ENCODE measurements at places on chromosomes 12 and 14.

- peak; percentile 44 for DNase-seq
Measured at GRCh38 chr14:76876076-76876475, 49.9 kb downstream of the LRRC74A start.

DNA sequence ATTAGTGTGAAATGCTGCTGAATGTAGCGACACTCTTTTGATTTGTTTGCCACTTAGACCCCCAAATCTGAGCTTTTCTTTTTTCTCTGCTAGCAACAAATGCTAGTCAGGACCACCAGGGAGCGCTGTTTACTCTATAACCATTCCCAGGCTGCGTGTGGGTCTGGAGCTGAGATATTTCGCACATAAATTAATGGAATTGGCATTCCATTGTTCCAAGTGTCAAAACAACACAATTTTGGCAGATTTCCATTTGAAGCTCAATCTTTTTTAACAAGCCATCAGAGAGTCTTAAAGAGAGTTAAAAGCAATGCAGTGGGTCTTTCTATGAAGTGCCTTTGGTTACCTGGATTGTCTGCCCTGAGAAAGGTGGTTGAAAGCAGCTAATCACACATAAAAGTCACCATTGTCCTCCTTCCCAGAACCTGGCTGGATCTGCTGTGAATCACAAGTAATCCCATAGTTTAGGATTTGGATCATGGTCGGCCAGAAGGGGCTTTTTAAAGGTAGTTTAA, 7.4 kb upstream of the TMEM132C start:
- no peak for DNase-seq

GRCh38 chr14:38389681-38390080, 133.8 kb upstream of the CLEC14A start:
- no peak for DNase-seq

- DNase-seq: no peak
Measured at GRCh38 chr12:20557096-20557495, 138.0 kb upstream of the SLCO1C1 start.

- no peak for DNase-seq
Measured at GRCh38 chr12:115341442-115341841, 657.5 kb upstream of the TBX3 start.

DNA sequence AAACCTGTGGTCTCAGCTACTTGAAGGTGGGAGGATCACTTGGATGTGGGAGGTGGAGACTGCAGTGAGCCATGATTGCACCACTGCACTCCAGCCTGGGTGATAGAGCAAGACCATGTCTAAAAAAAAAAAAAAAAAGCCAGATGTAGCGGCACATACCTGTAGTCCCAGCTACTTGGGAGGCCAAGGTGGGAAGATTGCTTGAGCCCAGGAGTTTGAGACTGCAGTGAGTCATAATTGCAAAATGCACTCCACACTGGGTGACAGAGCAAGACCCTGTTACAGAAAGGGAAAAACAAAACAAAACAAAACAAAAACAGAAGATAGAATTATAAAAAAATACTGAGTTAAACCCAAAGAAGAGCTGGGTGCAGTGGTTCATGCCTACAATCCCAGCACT, 29.1 kb upstream of the APOF start:
- no peak for DNase-seq

DNA sequence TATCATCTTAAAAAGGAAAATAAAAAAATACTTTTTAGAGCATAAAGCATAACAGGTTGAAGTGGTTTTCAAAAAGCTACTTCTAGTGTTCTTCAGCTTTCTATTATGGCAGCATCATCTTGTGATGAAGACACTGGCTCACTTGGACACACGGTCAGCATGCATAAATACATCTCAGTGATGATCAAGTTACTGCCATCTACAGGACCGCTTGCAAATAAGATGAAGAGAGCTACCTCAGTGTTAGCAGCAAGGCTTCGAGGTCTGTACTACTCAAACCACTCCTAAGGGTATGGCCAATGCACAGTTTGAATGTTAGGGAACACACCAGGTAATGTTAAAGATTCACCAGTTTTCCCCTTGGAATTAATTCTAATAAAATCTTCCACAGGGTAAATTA, 58.8 kb downstream of the GALC start:
- no peak for DNase-seq
